ENCODE measurements at places on chromosomes 12 and 14.
A peak's percentile ranks its signal among the peaks of the same experiment; 100 is the strongest.

DNA sequence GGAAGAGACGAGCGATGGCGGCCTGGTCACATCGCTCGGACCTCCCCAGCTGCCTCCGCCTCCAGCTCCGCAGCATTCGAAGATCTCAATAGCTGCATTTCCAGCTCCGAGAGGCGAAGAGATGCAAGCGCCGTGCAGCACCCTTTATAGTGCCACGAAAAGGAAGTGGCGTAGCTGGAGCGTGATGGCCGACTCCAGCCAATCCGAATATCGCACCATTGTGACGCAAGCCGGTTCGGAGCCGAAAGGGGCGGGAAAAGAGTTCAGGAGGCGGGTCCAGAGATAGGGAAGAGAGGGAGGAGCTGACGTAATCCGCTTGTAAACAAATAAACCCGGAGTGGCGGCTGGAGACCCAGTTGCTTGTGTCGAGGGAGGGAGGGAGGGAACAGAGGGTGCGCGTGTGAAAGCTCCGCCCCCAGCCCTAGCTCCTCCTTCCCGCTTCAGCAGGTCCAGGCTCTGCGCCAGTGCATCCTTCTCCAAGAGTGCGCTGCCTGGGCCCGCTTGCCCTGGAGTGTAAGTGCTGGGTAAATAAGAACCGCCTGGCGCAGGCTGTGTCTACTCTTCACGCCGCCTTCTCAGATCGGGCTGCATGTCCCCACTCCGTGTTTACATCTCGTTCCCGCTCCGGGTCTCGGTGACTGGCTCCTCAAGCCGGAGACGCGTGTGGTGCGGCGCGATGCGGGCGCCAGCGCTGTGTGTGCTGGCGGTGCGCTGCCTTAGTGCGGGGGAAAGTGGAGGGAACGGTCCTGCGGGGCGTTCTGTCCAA, at the start of gene BTG1:
Gene BTG1 (minus strand): TSS at position 116 of the 766 bp plus-strand sequence. CDS start 311 bp downstream, outside the sequence.
- DNase-seq = peak; percentile 88

GRCh38 chr12:92253301-92253700, 107.7 kb upstream of the BTG1 start:
- no peak for DNase-seq

- no peak for DNase-seq
These were observed 100.2 kb downstream of the STAB2 start for GRCh38 chr12:103687253-103687652.

GRCh38 chr14:77014004-77014604, 14.4 kb downstream of the IRF2BPL start:
- DNase-seq = no peak

- DNase-seq = no peak
These were observed 1102.8 kb downstream of the BCL11B start for GRCh38 chr14:98169170-98169587.

DNA sequence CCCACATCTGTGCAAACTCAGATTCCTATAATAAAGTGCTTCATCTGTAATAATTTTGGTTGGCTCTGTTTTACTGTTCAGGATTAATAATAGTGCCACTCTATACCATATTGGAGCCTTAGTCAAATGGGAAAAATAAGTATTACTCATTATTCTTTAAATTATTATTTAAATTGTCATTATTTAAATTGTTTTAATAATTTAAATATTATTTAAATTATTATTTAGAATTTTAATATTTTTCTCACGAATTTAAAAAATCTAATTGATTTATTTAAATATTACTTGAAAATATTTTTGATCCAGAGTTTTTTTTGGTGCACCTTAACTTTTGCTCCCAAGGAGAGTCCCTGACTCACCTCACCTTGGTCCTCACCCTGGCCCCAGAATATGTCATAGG, 245.7 kb upstream of the MDGA2 start:
- DNase-seq = no peak

DNA sequence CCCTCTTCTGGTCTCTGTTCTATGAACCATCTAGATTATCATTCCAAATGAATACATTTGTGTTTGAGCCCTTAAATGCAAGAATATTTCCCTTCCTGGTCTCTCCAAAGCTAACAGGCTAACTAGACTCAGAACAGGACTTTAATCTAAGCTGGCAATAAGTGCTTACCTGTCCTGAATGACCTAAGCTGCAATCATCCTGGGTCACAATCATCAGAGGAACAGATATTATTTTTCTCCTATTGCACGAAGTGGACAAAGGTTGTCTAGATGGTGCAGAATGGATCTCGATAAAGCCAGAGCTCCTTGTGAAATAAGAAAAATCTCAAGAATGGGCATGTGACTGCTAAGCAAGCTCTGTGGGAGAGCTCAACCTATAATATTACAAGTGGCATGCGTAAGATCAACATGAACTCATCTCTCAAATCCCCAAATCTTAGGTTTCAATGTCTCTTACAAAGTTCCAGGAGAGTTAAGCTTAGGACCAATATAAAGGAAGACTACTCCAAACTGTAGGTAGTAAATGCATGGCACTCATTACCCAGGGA, 10.6 kb upstream of the NUMB start:
- no peak for DNase-seq

DNA sequence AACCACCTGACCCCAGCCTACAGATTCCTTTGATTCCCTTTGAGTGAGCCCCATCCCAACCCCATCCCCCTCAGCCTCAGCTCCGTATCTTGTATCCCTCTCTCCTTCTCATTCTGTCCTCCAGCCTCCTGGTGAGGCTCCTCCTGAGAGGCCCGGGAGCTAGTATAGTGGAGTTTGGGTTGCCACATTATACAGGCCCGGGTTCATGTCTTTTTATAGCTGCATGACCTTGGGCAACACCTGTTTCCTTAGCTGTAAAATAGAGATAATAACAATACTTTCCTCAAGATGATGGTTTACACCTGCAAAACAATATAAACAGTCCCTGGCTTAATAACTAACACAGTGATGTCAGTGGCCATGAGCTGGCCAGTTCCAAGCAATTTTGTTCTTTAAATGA, 89.8 kb downstream of the STAB2 start:
- no peak for DNase-seq

- DNase-seq = no peak
These were observed 67.3 kb upstream of the GALNT9 start for GRCh38 chr12:132396657-132397056.

DNA sequence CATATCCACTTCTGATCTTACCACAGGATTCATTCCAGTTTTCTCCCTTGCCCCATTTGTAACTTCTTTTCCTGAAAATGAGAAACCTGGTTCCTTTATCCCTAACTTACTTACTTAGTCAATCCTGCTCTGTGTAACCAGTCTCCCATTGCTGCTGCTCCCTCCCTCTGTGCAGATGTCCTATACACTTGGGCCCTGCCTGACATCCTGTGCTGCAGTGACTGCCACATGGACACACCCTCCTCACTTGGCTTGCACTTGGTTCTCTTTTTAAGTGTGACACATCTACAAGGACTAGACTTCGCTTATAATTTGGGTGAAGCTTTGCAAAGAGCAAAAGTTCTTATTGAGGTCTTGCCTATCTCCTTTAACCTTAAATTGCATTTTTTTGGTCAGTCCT, 51.4 kb downstream of the FGD4 start:
- DNase-seq = no peak

DNA sequence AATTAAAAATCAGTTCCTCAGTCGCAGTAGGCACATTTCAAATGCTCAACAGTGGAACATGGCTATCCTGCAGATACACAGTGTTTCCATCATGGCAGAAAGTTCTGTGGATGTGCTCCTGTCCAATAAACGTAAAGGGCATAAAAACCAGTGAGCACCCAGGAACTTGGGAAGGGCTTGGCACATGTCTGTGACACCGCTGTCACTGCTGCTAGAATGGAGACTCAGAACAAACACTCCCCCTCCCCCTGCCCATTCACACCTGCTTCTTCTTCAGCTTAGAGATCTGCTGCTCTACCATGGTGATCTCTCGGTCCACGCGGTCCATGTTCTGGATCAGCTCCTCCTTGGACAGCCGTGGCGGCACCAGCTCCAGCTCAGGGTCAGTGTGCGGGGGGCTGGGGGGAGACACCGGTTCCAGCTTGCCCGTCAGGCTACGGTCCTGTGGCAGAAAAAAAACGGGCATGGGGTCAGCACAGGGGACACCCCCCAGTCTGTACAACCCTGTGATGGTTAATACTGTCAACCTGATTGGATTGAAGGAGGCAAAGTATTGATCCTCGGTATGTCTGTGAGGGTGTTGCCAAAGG, 94.6 kb downstream of the NCOR2 start:
- DNase-seq = no peak

- DNase-seq = no peak
These were observed 25.1 kb upstream of the LTBP2 start for GRCh38 chr14:74637178-74637550.

DNA sequence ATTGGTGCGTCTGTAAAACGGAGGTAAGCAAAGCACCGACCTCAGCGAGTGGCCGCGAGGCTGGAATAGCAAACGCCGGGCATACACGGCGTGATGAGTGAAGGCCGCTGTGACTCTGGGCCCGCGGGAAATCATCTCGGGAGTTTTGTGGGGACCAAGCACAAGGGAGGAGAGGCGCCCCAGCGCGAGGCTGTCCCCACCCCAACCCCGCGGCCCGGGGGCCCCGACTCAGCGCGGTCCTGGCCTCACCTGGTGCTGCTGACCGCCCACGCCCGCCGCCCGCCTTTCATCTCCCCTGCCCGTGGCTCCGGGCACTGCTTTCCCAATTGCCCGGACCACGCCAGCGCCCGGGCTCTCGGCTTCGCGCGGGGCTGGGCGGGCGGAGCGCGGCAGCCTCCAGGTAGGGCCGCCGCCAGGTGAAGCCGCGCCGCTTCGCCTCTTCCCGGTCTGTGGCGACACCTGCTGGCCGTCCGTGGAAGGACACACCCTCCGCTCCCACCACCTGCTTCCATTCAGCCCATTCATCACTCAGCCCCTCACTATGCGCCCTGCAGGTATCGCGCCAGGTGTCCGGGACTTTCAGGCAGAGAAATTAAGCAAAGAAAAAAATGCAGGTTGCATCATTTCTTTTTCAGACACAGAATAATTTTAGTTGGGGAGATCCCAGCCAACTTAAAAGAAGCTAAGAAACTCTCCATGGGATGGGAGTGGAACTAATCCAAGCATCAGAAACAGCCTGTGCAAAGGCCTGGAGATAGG, 360.4 kb downstream of the MED13L start:
- DNase-seq = peak; percentile 70

DNA sequence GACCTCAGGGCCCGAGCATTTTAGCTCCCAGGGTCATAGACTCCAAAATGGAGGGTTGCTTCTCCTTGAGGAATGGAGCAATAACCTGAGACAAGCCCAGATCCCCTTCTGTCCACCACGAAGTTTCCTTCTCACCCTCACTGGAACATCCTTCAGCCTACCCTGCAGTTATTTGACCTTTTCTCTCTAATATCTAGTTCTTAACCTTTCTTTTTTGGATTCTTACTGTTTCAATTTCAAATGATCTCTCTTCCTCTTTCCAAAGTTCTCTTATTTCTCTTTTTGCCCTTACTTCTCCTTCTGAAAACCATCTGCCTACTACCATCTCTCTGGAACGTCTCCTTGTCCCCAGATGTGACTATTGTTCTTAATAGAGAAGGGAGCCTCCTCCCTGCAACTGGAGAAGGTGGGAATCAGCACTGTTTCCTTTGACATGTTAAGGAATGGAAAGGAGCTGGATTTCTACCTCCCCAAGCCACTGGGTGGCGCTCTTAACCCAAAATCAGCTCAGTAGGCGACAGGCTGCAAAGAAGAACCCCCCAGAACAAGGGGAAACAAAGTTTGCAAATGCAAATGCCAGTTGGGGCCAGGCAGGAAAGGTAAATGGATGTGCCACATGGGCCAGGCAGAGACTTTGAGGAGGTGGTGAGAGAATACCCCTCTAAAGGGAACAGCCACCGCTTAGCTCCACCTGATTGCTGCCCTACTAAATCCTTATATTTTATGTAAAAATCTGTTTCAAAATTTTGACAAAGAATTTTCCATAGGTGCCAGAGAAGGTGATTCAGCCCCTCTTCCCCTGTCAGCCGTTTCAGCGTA, 22.4 kb upstream of the PDE1B start:
- no peak for DNase-seq

- DNase-seq = no peak
These were observed 12.6 kb downstream of the RCOR1 start for GRCh38 chr14:102605029-102605428.

DNA sequence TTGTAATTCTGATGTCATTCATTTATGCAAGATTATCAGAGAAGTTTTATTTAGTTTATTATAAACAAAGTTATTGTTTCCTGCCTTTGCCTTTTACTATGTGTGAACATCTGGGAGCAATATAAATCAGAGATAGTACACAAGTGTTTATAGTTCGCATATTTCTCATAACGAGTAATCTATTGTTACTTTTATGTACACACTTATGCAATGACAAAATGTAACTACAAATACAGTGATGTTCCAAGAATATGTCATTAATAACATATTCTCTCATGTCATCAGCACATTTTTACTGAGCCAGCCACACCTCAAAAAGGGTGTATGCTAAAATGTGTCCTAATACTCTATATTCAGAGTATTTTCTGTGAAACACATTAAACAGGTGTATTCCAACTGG, 243.2 kb downstream of the ALX1 start:
- no peak for DNase-seq
